ENCODE measurements at places on chromosomes 13 and 19.

DNA sequence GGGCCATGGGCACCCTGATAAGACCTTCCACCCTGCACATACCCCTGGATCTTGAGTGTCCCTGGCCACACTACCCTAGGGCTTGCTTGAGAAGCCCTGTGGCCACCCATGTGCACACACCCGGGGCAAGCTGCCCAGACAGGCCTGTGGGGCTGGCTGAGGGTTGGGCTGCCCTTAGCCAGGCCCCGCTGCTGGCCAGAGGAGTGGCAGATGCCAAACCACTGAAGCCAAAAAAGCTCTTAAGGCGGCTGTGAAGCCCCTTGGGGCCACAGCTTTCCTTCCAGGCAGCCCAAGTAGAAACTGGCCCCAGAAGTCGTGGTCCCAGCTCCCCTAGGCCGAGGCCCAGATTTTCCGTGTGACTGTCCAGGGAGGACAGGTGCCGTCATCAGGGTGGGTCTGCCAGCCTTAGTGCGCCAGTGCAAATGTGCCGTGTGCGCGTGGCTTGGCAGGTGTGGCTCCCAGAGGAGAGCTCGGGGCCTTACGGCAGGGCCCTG, 14.8 kb downstream of the CEBPG start:
- no peak for DNase-seq

- DNase-seq: no peak
Observed at GRCh38 chr13:113907635-113908617, 44.0 kb upstream of the GAS6 start.

- DNase-seq: no peak
Observed at GRCh38 chr13:71304861-71305260, 562.1 kb downstream of the DACH1 start.

- DNase-seq: no peak
Observed at GRCh38 chr19:51263808-51264207, 12.9 kb downstream of the SIGLECL1 start.

DNA sequence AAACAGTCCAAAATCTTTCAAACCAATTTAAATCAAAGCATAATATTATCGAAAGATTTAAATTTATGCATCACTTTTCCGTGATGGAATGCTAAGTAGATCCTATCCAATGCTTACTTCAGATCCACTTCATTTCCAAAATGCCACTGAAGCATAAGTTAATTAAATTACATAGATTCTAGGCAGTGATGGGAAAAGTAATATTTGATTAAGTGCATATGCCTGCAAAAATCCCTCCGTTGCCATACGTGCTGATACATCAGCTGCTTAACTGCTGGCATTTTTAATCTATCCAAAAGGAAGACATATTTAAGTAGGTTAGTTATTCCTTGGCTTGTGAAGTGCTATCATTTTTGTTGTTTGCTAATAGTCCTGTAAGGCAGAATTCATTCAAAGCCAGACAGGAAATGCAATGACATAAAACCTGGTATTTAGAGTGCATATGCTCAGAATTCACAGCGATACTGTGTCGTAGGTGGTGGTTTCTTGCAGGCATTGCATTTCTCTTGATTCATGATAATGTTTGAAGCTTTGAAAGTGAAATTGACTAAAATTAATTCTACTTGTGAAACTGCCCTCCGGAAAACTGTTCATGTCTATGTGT, 738.3 kb upstream of the GPC6 start:
- no peak for DNase-seq

- DNase-seq: no peak
Observed at GRCh38 chr13:46672338-46673090, 119.5 kb downstream of the LRCH1 start.

DNA sequence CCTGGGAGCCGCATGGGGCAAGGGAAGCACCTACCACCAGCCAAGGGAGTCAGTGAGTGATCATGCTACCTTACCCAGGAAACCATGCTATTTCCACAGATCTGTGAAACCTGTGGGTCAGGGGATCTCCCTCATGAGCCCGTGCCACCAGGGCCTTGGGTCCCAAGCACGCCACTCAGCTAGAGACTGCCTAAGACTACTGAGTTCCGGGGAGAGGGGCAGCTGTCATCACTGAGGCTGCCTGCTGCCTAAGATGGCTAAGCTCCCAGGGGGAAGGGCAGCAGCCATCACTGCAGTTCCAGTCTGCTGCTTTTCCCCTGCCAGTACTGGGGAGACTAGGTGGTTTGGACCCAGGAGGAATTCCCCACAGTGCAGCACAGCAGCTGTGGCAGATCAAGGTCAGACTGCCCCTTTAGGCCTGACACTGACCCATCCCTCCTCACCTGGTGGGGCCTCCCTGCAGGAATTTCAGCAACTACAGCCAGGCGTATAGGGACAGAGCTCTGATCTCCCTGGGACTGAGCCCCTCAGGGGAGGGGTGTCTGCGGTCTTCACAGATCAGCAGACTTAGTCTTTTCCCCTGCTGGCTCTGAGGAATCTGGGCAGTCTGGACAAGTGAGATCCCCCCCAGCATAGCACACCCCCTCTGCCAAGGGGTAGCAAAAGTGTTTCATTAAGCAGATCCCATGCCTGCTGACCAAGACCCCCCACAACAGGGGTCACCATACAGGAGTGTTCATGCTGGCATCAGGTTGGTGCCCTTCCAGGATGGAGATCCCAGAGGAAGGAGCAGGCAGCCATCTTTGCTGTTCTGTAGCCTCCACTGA, 26.9 kb downstream of the VSTM2B start:
- DNase-seq: no peak

- no peak for DNase-seq
Observed at GRCh38 chr13:38564256-38565150, 122.4 kb upstream of the FREM2 start.

GRCh38 chr19:49816590-49816989, 1.5 kb upstream of the MED25 start:
- no peak for DNase-seq

DNA sequence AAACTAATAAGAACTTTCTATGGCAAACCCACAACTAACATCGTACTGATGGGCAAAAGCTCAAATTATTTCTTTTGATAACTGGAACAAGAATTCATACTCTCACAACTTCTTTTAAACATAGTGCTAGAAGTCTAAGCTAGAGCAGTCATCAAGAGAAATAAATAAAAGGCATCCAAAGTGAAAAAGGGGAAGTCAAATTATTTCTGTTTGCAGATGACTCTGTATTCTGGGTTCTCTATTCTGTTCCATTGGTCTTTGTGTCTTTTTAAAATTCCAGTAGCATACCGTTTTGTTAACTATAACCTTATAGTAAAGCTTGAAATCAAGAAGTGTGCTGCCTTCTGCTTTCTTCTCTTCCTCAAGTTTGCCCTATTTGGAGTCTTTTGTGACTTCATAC, 1215.9 kb downstream of the UQCRFS1 start:
- no peak for DNase-seq

GRCh38 chr13:91520952-91521351, 122.5 kb downstream of the GPC5 start:
- DNase-seq: no peak

DNA sequence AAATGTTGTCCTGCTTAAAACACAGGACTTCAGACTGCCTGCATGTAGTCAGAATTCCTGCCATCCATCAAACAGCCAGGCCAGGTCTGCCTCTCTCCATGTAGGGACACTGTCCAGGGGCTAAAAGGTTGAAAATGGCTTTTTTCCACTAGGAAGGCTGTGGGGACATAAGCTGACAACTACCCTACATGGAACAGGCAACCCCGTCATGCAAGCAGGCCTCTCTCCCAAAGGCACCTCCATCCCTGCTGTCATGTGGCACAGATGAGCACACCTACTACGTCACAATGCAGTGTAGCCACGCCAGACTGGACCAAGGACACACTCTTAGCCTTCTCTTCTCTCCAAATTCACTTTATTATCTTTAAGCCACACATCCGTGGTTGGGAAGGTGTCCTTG, 40.8 kb downstream of the LATS2 start:
- no peak for DNase-seq

- no peak for DNase-seq
Observed at GRCh38 chr13:22049384-22049783, 378.5 kb downstream of the FGF9 start.

- DNase-seq: no peak
Observed at GRCh38 chr13:72379581-72379980, 347.8 kb downstream of the MZT1 start.

DNA sequence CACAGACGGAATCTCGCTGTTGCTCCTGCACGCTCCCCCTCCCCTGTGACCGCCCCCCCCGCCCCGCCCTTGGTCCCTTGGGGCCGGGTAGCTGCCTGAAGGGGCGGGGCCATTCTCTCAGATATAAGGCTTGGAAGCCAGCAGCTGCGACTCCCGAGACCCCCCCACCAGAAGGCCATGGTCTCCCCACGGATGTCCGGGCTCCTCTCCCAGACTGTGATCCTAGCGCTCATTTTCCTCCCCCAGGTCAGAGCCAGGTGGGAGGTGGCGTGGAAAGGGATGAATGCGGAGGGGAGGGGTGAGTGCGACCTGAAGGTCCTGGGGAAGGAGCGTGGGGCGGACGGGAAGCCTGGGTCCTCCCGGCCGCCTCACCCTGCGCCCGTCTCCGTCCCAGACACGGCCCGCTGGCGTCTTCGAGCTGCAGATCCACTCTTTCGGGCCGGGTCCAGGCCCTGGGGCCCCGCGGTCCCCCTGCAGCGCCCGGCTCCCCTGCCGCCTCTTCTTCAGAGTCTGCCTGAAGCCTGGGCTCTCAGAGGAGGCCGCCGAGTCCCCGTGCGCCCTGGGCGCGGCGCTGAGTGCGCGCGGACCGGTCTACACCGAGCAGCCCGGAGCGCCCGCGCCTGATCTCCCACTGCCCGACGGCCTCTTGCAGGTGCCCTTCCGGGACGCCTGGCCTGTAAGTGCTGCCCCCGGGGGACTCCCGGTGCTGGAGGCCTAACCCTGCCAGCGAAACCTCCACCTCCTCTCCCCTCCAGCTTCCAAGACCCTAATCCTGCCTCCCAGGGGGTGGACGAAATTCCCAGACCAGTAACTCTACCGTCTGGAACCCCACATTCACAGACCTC, at the start of gene DLL3:
Gene DLL3 (plus strand): TSS at position 150 of the 845 bp plus-strand sequence. CDS start 28 bp downstream, at position 178.
- no peak for DNase-seq

GRCh38 chr19:1889907-1890306, 4.6 kb upstream of the ABHD17A start:
- no peak for DNase-seq

GRCh38 chr13:113231306-113232207, 22.1 kb downstream of the CUL4A start:
- no peak for DNase-seq

GRCh38 chr19:591099-591958, 1.6 kb downstream of the HCN2 start:
- DNase-seq: no peak
